ENCODE measurements at places on chromosomes 3 and 15. TPM values are rescaled to one million over a fixed set of nuclear protein-coding genes. Genes with fewer than 3 reads are reported as not detected.

GRCh38 chr3:33037471-33037870 is 59.5 kb downstream of the GLB1 start:
- DNase-seq, result no peak

The FURIN gene
- 576 TPM for total RNA-seq

The ATP8B4 gene
- 4.2 TPM for total RNA-seq

DNA sequence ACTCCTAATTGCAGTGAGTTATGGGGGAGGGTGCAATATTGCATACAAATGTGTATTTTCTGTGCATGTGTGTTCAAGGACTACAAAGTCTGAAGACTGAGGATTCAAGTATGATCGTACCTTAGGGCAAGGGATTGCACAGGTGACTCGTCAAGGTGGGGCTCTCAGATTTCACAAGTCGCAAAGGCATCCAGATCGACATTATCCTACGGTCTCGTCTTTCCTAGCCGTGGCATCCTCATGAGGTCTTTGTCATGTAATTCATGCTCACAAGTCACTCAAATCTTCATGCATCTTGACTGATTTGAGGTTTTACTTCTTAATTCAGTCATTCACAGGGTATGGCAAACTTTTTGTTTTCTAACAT is 191.4 kb upstream of the HES1 start:
- no peak for DNase-seq

The RGMA gene
- total RNA-seq, result 0.12 TPM

DNA sequence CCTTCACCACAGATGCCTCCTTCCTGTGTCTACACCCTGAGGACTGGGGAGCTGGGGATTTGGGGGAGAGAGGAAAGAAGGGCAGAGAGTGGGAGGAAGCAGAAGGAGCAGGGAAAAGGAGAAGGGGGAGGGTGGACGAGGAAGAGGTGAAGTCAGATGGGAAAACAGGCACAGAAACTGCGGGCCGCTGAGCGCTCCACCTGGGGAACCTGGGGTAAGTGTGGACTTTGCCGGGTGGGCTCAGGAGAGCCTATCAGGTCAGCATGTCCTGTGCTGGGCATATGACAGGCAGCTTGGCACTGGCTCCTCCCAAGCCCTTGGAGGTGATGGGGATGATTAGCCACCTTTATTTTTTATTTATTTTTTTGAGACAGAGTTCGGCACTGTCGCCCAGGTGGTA is 62.6 kb downstream of the CORO2B start:
- no peak for DNase-seq

Data from activated CD4-positive, alpha-beta memory T cell treated with anti-CD3 and anti-CD28 coated beads for 36 hours (primary cell).